ENCODE measurements at places on chromosomes 5 and 9. TPM values are rescaled to one million over a fixed set of nuclear protein-coding genes. Genes with fewer than 3 reads are reported as not detected.

DNA sequence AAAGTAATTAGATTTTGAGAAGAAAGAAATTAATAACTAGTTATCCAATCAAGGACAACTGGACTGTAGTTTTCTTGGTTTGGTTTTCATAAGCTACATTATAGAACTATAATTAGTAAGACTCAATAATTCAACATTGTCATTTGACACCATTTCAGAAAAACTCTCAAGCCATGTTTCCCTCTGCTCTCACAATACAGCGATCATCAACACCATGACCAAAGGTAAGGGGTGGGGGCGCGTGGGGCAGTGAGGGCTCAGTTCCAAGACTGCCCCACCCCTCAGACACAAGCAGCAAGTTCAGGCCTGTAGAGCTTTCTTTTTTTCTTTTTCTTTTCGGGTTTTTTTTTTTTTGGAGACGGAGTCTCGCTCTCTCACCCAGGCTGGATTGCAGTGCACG, 6.4 kb downstream of the CMBL start:
- peak overlapping the region; percentile 82 for H3K27ac ChIP-seq
- no peak overlapping the region for H3K4me3 ChIP-seq
- peaks cover 28% of the 10 kb centered on the region for H3K4me1 ChIP-seq
- DNase-seq: no peak

DNA sequence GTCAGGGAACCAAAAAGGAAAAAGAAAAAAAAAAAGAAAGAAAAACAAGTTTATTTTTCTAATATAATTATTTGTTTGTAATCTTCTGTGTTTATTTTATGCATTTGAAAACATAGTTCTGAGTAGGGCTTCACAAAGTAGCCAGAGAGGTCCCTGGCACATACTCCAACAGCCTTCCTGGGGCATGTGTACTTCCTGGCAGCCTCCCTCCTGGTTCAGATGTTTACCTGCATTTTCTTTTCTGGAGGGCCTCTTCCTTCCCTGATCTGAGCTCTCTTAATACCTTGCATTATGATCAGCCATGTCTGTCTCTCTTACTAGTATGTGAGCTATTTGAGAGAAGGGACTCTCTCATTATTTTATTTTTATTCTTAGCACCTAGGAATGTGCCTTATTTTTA, 361.8 kb downstream of the KDM4C start:
- H3K27me3 ChIP-seq: no peaks in the 10 kb centered on the region
- H3K4me3 ChIP-seq: no peak overlapping the region
- no peak overlapping the region for H3K27ac ChIP-seq
- H3K4me1 ChIP-seq: peaks cover 13% of the 10 kb centered on the region

- no peaks in the 10 kb centered on the region for H3K4me1 ChIP-seq
- no peaks in the 10 kb centered on the region for H3K36me3 ChIP-seq
- DNase-seq: no peak
- H3K27ac ChIP-seq: no peak overlapping the region
Measured at GRCh38 chr5:151509231-151509630, 61.8 kb downstream of the SLC36A1 start.

DNA sequence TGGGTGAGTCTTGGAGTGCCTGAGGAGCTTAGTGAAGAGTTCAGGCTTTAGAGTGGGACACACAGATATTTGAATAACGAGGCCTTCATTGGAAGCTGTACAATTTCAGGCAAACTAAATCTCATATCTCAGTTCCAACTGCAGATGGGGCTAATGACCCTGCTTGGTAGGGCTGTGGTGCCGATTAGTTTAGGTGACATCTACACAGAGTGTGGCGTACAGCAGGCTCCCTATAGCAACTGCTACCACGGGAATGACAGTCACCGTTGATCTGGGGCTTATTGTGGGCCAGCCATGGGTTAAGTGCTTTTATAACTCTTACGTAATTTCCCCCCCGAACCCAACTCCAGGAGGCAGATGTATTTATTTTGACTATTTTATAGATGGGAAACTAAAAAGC, 70.8 kb downstream of the FAT2 start:
- DNase-seq: no peak
- no peak overlapping the region for H3K27ac ChIP-seq
- H3K36me3 ChIP-seq: no peaks in the 10 kb centered on the region
- H3K27me3 ChIP-seq: no peaks in the 10 kb centered on the region

GRCh38 chr5:157219491-157220271, 39.0 kb downstream of the ITK start:
- no peak overlapping the region for H3K27ac ChIP-seq
- H3K4me1 ChIP-seq: no peaks in the 10 kb centered on the region
- no peaks in the 10 kb centered on the region for H3K27me3 ChIP-seq
- no peak overlapping the region for H3K4me3 ChIP-seq
- DNase-seq: no peak

DNA sequence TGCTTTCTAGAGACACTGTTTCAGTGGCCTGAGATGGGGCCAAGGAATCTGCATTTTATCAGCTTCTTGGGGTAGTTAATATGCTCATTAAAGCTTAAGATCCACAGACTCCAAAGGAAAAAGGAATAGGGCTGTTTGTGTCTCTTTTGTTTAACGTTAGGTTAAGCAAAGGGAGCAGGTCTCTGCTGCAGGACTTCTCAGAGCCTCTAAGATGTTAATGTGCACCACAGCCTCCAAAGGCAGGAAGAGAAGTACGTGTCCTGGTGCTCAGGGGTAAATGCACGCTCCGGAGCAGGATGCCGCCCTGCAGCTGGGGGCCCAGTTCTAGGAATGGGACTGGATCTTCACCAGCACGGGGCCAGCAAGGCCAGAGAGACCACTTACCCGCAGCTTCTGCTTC, 19.6 kb downstream of the SPARC start:
- no peak for DNase-seq
- H3K4me1 ChIP-seq: peaks cover under 1% of the 10 kb centered on the region
- no peak overlapping the region for H3K4me3 ChIP-seq

DNA sequence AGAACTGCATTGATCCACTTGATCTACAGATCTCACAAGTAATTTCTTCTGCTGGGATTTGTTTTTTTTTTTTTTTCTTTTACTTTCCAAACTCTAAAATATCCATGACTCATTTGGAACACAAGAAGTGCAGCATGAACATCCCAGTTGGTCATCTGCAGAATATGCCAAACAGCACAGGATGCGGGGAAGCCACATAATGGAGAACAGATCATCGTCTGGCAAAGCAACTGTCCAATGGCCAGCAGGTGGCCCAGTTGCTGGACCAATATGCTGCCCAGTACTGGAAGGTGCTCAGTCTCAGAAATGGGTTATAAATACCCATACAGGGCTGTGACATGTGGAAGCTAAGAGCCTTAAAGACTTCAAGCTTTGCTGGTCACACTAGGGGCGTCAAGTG, 221.3 kb upstream of the TAS2R1 start:
- no peaks in the 10 kb centered on the region for H3K27me3 ChIP-seq
- H3K4me1 ChIP-seq: peaks cover 5% of the 10 kb centered on the region
- no peaks in the 10 kb centered on the region for H3K36me3 ChIP-seq

GRCh38 chr5:72368271-72368670, 48.1 kb downstream of the PTCD2 start:
- no peaks in the 10 kb centered on the region for H3K27me3 ChIP-seq
- H3K27ac ChIP-seq: no peak overlapping the region
- peaks cover 9% of the 10 kb centered on the region for H3K4me1 ChIP-seq
- H3K36me3 ChIP-seq: no peaks in the 10 kb centered on the region
- DNase-seq: no peak

DNA sequence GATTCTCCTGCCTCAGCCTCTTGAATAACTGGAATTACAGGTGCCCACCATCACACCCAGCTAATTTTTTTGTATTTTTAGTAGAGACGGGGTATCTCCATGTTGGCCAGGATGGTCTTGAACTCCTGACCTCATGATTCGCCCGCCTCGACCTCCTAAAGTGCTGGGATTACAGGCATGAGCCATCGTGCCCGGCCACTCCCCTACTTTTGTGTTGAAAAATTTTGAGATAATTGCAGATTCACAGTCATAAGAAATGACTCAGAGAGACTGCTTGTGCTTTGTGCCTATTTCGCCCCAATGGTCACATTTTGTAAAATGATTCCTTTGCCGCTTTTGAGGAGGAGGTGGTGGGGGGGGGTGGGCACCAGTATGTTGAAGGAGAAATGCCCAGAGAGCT, 48.1 kb upstream of the SH3PXD2B start:
- no peaks in the 10 kb centered on the region for H3K36me3 ChIP-seq
- H3K27ac ChIP-seq: no peak overlapping the region
- H3K4me1 ChIP-seq: peaks cover 3% of the 10 kb centered on the region
- no peak overlapping the region for H3K4me3 ChIP-seq
- no peaks in the 10 kb centered on the region for H3K27me3 ChIP-seq
- DNase-seq: no peak

GRCh38 chr5:133612249-133612860, at the start of gene FSTL4:
TSS of gene FSTL4 (minus strand) at chr5:133612541.
- H3K4me1 ChIP-seq: peaks cover 12% of the 10 kb centered on the region
- peaks cover 9% of the 10 kb centered on the region for H3K27me3 ChIP-seq
- peak; percentile 39 for DNase-seq
- H3K4me3 ChIP-seq: no peak within 1 kb of the TSS
- no peaks in the 10 kb centered on the region for H3K36me3 ChIP-seq
- H3K27ac ChIP-seq: no peak within 1 kb of the TSS

- H3K4me1 ChIP-seq: peaks cover 10% of the 10 kb centered on the region
- no peak for DNase-seq
- H3K36me3 ChIP-seq: no peaks in the 10 kb centered on the region
- H3K4me3 ChIP-seq: no peak overlapping the region
- no peak overlapping the region for H3K27ac ChIP-seq
Measured at GRCh38 chr9:83027153-83027891, 35.6 kb downstream of the RASEF start.

Gene PCDHB9
- total RNA-seq: 2.0 TPM

Gene GMCL2
- total RNA-seq: not detected

Gene NRG2
- total RNA-seq: 1.4 TPM

All from thyroid gland (tissue), 4 donors.